NCI-H1930 (cell line): ENCODE measurements at places on chromosomes 7 and 10.

DNA sequence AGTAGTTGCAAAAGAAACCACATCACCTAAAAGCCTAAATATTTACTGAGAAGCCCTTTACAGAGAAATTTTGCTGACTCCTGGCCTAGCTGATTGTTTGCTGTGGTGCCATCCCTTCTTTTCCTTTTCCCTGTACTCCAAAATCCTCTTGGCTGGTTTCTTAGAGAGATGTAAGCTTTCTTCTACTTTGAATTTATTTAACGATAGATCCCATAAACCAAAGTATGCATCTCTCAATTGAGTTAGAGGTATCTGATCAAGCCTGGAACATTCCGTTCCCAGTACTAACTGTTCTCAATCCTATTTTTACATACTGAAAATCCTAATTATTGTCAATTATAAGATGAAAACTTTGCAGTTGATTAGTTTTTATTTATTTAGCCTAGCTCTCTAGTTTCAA is 6.3 kb downstream of the TMEM60 start:
- no peak for DNase-seq

DNA sequence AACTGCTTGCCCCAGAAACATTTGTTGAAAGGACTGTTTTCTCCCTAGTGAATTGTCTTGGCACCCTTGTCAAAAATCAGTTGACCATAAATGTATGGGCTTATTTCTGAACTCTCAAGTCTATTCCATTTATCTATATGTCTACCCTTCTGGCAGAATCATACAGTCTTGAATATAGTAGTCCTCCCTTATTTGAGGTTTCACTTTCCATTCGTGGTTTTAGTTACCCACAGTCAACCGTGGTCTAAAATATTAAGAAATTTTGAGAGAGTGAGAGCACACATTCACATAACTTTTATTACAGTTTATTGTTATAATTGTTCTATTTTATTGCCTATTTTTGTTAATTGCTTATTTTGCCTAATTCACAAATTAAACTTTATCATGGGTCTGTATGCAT is 17.4 kb upstream of the CEP41 start:
- no peak for DNase-seq

GRCh38 chr7:151123822-151124464 is 37.7 kb downstream of the AGAP3 start:
- DNase-seq = peak; percentile 83

- DNase-seq = no peak
These were observed 122.7 kb downstream of the CUL2 start for GRCh38 chr10:34967335-34967880.

GRCh38 chr7:32506266-32507054 is 11.2 kb downstream of the AVL9 start:
- no peak for DNase-seq

- no peak for DNase-seq
These were observed 37.1 kb downstream of the PRKCQ start for GRCh38 chr10:6542999-6543430.

- DNase-seq = no peak
These were observed 5.3 kb upstream of the ZNRF2 start for GRCh38 chr7:30278849-30279652.
